Activated CD4-positive, alpha-beta memory T cell treated with anti-CD3 and anti-CD28 coated beads, Interleukin-2, amount 10 ng/mL, durations not matched to agents 7 days and 5 days (primary cell): ENCODE measurements at places on chromosomes 7 and 10. TPM values are rescaled to one million over a fixed set of nuclear protein-coding genes. Genes with fewer than 3 reads are reported as not detected.

The SPDYE16 gene
- total RNA-seq, result 0.25 TPM

The GPR15LG gene
- total RNA-seq, result not detected

The MYO1G gene
- total RNA-seq, result 576 TPM

The MAGI2 gene
- 0.13 TPM for total RNA-seq

The WNT8B gene
- not detected for total RNA-seq

The PHYHIPL gene
- not detected for total RNA-seq

The FRMD4A gene
- 0.35 TPM for total RNA-seq

The FANK1 gene
- total RNA-seq, result 0.68 TPM

The RADIL gene
- total RNA-seq, result not detected

The FAM13C gene
- not detected for total RNA-seq

The GFRA1 gene
- total RNA-seq, result not detected

The CALN1 gene
- not detected for total RNA-seq

The ALOX5 gene
- total RNA-seq, result 6.8 TPM

The SCIN gene
- 0.23 TPM for total RNA-seq

The OR2AE1 gene
- not detected for total RNA-seq

The GSAP gene
- 5.9 TPM for total RNA-seq

The HECW1 gene
- not detected for total RNA-seq

The KCND2 gene
- not detected for total RNA-seq

The SLC13A4 gene
- total RNA-seq, result not detected

The CPED1 gene
- total RNA-seq, result not detected

The SERPINE1 gene
- 0.28 TPM for total RNA-seq

The CACNB2 gene
- total RNA-seq, result not detected

The PSTK gene
- 3.8 TPM for total RNA-seq

The C10orf62 gene
- not detected for total RNA-seq

The KCTD7 gene
- 33.8 TPM for total RNA-seq

The KMT2E gene
- total RNA-seq, result 122 TPM

The FZD8 gene
- 0.65 TPM for total RNA-seq

The ANKRD30A gene
- total RNA-seq, result not detected

The GATA3 gene
- 112 TPM for total RNA-seq

The NOLC1 gene
- 64.3 TPM for total RNA-seq
